Ecto neural progenitor cell (in vitro differentiated cells): ENCODE measurements at places on chromosomes 3 and 15.

DNA sequence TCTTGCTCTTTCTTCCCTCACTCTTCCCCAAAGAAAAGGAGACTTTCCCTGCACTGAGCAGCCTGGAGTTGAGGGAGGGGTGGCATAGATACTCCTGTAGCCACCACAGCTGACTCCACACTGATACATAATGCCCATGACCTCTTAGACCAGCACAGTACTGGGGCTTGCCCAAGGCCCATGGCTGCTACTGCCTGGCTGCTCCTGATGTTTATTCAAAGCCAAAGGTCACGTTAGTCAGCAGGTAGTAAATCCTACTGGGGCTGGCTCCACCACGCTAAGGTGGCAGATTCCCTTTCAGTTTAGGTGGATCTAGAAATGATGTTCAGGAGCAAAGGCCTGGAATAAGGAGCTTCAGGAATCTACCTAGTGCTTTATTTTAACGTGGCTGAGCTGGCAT is 212.7 kb downstream of the C3orf38 start:
- DNase-seq: no peak

- no peak for DNase-seq
Observed at GRCh38 chr3:141753399-141753798, 9.8 kb upstream of the GRK7 start.

- DNase-seq: no peak
Observed at GRCh38 chr3:194494951-194495374, 8.2 kb upstream of the ATP13A3 start.

GRCh38 chr3:12138044-12138443 is 20.7 kb downstream of the TIMP4 start:
- no peak for DNase-seq

DNA sequence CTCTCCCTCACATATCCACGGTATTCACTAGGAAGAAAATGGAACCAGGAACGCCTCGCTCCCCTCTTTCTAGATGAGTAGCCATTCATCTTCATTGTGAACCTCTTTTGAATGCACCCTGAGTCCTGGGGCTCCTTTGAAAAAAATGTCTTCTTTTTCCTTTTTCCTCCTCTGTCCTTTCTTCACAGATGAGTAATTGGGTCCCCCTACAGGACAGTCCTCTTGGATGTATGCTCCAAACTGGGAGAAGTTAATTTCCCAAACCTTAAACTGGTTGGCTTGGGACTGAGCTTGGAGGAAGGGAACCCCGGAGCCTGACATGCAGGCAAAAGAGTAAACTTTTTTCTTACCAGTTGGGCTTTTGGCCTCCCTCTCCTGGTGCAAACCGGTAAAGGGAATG is 108.8 kb downstream of the DPH6 start:
- no peak for DNase-seq
